ENCODE measurements at places on chromosomes 13 and 19.

GRCh38 chr13:20843166-20843565, 59.4 kb downstream of the XPO4 start:
- DNase-seq, result no peak

DNA sequence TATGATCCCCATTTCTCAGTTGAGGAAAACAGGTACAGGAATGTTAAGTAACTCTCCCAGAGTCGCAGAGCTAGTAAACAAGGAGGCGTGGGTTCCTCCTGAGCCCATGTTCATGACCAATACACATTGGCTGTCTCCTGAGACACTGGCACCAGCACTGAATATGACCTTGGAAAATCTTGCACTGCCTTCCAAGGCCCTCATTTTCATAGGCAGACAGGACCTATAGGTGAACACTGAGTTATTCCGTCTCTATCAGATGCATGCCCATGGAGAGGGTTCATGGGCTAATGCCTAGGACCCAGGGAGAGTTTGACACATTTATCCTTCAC, 504.8 kb downstream of the RFC3 start:
- DNase-seq, result no peak

GRCh38 chr13:22837980-22838647, 342.7 kb upstream of the SGCG start:
- DNase-seq, result no peak

DNA sequence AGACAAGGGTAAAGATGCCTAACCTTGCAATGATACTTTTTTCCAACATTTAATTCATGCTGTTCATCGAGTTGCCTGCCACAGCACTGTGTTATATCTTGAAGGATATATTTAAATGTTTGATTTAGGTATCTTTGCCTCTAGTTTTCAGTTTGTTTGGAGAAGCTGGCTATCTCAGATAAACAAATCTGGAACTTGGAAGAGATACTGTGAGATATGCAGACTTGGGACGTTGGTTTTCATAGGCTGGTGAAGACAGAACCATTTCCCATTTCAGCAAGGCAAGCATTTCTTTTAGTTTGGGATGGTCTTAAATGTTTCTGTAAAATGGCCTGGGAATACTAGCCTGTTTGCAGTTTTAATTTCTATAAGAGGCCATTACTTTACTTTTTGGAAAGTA, 3.3 kb downstream of the RNASEH2B start:
- no peak for DNase-seq

GRCh38 chr19:23470873-23471545, 75.7 kb upstream of the ZNF91 start:
- DNase-seq, result no peak

DNA sequence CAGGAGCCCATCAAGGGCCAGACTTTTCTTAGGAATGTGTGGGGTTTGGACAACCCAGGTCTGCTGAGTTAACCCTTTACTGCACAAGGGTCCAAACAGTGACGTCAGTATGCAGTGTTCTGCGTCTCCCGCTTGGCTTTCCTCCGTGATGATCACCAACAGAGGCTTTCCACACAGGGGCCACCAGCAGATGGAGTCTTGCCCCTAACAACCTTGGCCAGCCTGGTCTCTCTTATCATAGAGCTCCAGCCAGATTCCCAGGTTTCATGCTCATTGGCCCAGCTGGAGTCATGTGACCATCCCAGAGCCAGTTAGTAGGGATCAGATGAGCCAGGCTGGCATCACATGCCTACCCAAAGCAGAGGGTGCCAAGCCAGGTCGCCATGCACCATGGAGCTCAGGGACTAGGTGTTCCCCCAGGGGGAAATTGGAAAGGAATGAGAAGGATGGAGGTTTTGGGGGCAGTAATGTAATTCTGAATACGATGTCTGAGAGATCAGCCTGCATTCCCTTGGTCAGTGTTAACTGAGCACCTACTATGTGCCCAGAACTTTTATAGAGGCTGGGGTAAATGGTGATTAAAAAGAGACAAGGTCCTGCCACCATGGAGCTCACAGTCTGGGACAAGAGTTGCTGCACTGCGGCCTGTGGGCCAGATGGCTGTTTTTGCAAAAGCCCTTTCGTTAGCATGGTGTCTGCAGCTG, 61.2 kb downstream of the MYH14 start:
- DNase-seq, result no peak

GRCh38 chr19:58582985-58583384, 9.8 kb upstream of the MZF1 start:
- DNase-seq, result no peak

GRCh38 chr13:110194451-110194850, 112.5 kb downstream of the COL4A1 start:
- DNase-seq, result no peak

All from CD4-positive, alpha-beta memory T cell (primary cell).